ENCODE measurements at places on chromosomes 6 and 20. TPM values are rescaled to one million over a fixed set of nuclear protein-coding genes. Genes with fewer than 3 reads are reported as not detected.

CD24 gene
- 0.97 TPM for total RNA-seq

DLK2 gene
- total RNA-seq, result 0.46 TPM

SEMG1 gene
- total RNA-seq, result not detected

ZBTB46 gene
- total RNA-seq, result 4.9 TPM

TP53TG5 gene
- not detected for total RNA-seq

Data from epithelial cell of umbilical artery (primary cell).